ENCODE measurements at places on chromosomes 5 and 9. TPM values are rescaled to one million over a fixed set of nuclear protein-coding genes. Genes with fewer than 3 reads are reported as not detected.

Gene FABP6
- not detected for total RNA-seq

Gene TRIM14
- 11.3 TPM for total RNA-seq

Gene CFAP90
- not detected for total RNA-seq

Gene FYB1
- 0.25 TPM for total RNA-seq

Gene ENC1
- total RNA-seq = 219 TPM

Gene TMOD1
- 1.6 TPM for total RNA-seq

Gene ENHO
- total RNA-seq = not detected

Gene BHMT
- 2.8 TPM for total RNA-seq

Gene TMC1
- 0.15 TPM for total RNA-seq

Gene OR1J2
- not detected for total RNA-seq

- peak; percentile 29 for DNase-seq
These were observed 169.4 kb upstream of the ZNF462 start for GRCh38 chr9:106693558-106693957.

- peak; percentile 87 for DNase-seq
These were observed 485.6 kb downstream of the ZSWIM6 start for GRCh38 chr5:61817472-61818326.

DNA sequence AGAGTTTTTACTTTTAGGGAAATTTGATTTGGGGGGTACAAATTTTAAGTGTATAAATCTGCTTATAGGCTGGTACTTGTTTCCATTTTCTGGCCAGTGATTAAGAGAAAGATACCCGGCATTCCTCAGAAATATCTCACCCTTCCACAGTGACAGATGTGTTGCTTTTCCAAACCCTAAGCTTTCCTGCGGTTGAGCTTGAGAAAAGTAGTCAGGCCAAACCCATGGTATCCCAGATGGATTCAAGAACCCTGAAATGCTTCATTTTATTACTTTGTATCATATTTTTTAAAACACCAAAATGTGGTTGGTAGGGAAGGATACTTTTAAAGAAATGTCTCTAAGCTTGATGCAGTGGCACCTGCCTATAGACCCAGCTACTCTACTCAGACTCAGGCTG lies 23.5 kb downstream of the SPTAN1 start:
- no peak for DNase-seq

DNA sequence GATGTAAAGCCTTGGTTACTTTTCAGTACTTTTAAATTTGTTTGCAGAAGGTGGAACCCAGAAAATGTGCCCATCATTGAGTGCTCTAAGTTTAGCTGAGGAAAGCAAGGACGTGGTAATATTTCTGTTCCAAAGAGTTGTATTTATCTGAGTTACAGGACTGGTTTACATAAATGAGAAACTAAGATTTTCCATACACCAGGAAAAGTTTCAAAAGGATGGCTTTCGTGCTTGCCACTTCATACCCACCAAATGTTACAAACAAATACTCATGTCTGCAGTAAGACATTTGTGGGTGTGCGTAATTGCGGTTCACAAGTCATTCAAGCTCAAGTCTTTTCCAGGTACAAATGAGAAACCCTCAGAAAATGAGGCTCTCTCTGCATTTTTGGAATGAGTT lies 68.1 kb downstream of the CWC27 start:
- DNase-seq = no peak

- no peak for DNase-seq
These were observed 17.9 kb downstream of the FAM163B start for GRCh38 chr9:133591116-133591910.

DNA sequence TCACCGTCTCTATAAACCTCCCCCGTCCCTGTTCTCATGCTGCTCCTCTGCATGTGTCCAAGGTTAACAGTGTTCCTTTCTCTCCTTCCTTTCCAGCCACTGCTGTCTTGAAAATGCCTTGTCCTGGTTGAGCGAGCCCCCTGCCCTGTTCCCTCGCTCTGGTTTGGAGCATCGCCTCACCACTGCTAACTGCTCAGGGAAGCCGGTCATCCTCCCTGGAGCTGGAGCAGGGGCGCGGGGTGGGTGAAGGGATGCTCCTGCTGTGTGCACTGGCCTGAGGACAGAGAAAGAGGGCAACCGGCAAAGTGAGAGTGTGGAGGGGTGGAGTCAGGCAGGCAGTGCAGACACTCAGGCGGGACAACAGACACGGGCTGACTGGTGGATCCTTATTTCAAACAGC lies 19.4 kb downstream of the UBE2QL1 start:
- no peak for DNase-seq

- DNase-seq = no peak
These were observed 156.8 kb downstream of the PAX5 start for GRCh38 chr9:36877239-36877638.

- no peak for DNase-seq
These were observed 1.1 kb upstream of the ICE1 start for GRCh38 chr5:5421149-5421960.

- no peak for DNase-seq
These were observed 31.7 kb upstream of the CCL21 start for GRCh38 chr9:34741628-34742027.

GRCh38 chr9:104748359-104749031 lies 1.0 kb downstream of the NIPSNAP3A start:
- peak; percentile 8 for DNase-seq

GRCh38 chr5:137075163-137075970 lies 423.8 kb downstream of the SPOCK1 start:
- DNase-seq = peak; percentile 68

DNA sequence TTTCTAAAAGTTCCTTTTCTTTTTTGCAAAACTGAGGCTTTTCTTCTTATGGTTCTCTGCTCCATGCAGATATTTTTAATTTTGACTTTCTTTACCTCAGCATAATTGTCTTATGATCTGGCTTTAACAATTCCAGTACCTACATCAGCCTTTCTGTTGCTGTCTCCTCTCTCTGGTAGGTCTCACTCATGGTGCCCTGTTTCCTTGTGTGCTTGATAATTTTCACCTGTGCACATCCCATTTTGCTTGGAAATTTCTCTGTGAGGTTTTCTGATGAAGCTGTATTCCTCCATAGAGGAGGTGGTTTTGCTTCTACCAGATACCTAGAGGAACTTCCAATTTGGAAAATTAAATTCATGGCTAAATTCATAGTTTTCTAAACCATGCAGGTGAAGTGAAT lies 2.3 kb upstream of the HSD17B3 start:
- DNase-seq = no peak

DNA sequence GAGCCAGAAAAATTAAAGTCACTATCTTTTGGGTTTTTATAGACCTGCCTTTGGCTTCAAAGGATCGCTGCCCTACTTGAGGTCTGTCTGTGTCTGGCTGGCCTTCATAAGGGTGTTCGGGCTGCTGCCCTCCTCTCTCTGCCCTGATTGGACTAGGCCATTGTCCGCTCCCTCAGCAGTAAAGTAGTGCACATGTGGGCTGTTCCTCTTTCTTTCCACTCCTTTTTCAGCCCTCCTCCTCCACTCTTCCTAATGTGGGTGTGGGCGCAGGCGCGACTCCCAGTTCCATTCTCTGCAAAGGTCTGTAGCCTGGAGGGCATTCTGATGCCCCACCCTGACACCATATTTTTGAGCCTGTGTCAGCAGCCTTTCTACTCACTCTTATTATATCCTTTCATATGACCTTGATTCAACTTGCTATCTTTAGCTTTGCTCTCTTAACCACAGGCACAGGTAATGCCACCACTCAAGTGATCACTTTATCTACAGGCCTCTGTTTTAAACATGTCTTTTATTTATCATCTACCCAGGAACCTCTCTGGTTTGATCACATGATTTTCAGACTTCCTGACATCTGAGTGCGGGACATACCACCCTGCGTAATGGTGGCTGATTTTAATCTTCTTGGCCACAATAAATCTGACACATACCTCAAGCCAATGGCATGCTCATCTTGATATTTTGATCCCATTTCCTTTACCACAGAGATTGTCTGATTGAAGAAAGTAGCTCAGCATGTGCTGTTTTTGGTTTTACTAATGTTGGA lies 144.5 kb downstream of the AOPEP start:
- DNase-seq = no peak

DNA sequence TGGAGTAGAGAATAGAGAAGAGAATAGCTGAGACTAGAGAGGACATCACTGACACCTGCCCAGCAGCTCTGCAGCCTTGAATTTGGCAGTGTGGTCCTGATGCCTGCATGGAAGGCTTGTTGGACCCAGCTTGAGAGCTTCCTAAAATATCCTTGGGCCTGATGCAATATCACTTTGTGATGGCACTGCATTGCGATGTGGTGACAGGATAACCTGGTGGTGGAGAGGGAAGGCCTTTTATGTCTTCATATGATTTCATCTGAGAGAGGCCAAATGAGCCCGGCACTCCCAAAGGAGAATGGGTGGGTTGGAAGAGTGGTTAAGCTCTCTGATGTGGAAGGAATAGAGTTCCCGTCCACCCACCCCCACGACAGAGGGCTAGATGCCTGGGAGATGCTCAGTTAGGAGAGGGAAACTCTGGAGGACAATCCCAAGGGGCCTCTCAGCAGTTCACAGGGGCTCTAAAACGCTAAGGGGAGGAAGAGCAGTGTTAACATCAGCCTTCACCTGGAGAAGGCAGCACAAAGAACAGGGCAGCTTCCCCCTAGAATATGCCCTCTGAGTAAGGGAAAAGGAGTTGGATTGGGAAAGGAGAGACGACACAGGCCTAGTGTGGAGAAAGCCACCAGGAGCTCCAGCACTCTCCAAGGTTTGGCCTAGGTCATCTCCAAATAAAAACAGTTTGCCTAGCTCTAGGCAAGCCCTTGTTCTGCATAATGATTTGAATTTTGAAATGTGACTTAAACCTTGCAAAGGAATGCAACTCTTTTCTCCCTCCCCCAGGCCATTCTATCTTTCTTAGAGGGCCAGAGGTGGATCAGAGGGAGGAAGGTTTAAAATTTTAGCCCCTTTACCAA lies 99.8 kb upstream of the SSBP2 start:
- no peak for DNase-seq

DNA sequence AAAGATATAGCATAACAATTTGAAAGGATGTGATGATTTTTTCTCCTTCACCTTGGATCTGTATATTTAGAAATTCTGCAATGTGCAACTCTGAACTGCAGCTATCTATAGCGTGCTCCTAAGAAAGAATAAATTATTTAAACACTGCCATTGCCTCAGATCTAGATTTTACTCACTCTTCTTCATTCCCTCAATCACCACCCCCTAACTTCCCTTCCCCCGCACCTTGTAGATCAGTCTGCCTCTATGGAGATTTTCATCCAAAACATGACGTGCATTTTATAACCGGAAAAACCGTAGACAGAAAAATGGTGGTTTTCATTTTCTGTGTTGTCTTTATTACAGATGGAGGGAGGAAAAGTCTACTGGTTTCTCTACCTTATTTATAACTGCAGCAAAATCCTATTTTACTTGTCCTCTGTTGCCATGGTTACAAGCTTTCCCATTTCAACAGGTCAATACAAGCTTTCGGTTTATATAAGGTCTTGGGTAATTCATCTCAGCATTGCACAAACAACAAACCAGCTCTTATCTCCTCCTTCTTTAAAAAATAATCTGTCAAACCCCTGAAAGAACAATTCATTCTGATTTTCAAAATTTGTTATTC lies 480.0 kb downstream of the TAF11L14 start:
- DNase-seq = no peak

GRCh38 chr5:17381932-17382331 lies 116.1 kb upstream of the TAF11L2 start:
- DNase-seq = no peak

DNA sequence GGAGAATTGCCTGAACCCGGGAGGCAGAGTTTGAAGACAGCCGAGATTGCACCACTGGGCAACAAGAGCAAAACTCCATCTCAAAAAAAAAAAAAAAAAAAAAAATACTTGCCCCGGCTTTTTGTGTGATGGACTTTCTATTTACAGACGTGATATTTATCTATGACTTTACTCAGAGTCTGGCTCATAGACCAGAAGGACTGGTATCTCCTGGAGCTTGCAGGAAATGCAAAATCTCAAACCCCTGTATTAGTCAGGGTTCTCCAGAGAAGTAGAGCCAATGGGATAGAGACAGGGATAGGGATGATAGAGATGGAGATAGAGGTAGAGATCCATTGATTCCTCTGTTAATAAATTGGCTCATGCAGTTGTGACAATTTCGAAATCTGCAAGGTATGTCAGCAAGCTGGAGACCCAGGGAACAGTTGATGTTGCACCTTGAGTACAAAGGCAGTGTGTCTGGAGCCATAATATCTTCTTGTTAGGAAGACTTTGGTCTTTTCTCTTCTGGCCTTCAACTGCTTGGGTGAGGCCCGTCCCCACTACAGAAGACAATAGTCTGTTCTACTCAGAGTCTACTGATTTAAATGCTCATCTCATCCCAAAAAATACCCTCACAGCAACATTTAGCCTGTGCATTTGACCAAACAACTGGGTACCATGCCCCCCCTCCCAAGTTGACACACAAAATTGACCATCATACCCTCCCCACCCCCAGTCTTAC lies 195.4 kb upstream of the MSX2 start:
- no peak for DNase-seq

DNA sequence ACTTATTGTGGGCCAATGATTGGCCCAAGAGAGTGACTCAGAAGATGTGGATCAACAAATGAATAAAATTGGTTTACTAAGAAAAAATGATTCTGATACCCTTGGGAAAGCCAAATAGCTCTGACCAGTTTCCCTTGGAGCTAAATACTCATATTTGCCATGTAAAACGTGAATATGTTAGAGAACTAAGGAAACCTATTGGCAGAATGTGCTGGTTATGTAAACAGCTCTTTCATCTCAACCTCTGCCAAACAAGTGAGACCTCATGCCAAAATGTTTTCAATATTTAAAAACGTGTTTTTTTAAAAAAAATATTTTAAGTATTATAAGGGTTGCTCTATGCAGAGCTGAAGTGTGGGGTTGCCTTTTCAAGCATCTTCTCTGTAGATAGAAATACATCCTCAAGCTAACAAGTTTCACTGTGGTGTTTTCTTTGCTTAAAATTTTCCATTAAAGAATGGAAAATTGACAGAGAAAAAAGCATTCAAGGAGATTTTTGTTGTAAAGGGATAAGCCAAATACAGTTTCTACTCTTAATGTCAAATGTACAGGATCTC lies 186.9 kb upstream of the TUT7 start:
- no peak for DNase-seq

All from renal cortical epithelial cell (primary cell).